ENCODE measurements at places on chromosomes 11 and 22. TPM values are rescaled to one million over a fixed set of nuclear protein-coding genes. Genes with fewer than 3 reads are reported as not detected.

DNA sequence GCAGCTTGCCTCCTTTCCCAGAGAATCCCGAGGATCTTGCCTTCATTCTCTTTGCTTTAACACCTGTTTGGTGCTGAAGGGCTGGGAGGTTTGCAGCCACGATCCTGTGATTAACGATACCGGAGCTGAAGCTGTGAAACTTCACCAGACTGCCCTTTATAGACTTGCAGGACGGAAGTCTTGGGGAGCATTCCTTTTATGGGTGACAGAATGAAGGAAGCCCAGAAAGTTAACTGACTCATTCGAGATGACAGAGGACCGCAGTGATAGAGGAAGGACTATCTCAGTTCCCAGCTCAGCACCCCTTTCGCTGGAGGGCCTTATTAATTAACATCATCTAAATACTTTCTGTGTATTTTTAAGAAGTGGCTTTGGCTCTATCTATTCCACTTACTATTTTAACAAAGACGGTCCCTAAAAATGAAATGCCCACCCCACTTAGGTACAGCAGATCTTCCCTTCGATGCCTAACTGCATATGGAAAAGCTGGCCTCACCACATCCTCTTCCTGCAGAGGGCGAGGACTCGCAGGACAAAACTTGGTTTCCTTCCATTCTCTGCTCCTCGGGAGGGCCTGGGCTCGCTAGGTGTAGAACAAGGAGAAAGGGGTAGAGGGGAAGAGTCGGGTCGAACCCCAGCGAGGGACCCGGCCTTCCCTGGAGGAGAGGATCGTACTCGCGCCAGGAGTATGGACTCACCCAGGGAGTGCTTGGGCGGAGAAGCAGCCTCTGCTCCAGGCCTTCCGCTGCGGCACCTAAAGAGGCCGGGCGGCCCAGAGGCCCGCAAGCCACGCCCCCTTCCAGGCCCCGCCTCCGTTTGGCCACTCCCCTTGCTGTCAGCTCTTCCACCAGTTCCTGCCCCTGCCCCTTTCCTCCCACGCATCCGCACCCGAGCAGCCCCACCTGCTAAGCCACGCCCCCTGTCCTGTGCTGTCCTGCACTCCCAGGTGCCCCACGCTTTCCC is 30.7 kb upstream of the USP47 start:
- H3K4me1 ChIP-seq: no peaks in the 10 kb centered on the region
- H3K27me3 ChIP-seq: no peaks in the 10 kb centered on the region
- H3K27ac ChIP-seq: no peak overlapping the region
- no peaks in the 10 kb centered on the region for H3K36me3 ChIP-seq

DNA sequence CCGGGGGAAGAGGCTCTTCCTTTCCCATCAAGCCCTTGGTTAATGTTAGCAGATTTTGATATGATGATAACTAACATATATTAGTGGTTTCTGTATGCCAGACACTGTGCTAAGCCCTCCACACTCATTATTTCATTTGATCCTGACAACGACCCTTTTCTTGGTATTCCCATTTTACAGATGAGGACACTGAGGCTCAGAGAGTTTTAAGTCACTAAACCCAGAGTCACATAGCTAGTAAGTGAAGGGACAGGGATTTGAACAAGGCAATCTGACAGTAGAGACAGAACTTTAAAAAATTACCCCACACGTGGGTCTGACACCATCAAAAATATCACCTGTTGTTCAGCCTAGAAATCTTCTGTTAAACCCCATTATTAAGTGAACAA is 22.4 kb downstream of the POU2AF1 start:
- no peak overlapping the region for H3K27ac ChIP-seq
- no peaks in the 10 kb centered on the region for H3K4me1 ChIP-seq
- H3K36me3 ChIP-seq: no peaks in the 10 kb centered on the region
- no peak overlapping the region for H3K4me3 ChIP-seq
- H3K27me3 ChIP-seq: no peaks in the 10 kb centered on the region
- no peak for DNase-seq

DNA sequence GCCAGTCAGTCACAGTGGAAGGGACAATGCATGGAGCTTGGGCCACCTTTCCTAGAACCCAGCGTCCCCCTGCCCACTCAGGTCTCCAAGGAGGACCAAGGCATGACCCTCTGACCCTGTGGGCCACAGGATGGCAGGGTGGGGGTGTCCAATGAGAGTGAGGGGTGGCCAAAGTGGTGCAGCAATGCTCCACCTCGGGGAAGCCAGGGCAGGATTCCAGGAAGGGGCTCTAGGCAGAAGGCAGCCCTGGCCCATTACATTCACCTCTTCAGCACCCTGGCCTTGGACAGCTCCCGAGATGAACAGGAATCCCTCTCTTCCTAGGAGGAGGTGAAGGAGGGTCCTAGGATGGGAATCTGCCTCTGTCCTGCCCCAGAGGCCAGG is 597.5 kb downstream of the BRD1 start:
- no peak overlapping the region for H3K27ac ChIP-seq
- H3K36me3 ChIP-seq: 0 out of 2 replicates have a peak, but pooled peaks cover 7% of the 10 kb centered on the region
- H3K4me3 ChIP-seq: no peak overlapping the region
- DNase-seq: no peak

DNA sequence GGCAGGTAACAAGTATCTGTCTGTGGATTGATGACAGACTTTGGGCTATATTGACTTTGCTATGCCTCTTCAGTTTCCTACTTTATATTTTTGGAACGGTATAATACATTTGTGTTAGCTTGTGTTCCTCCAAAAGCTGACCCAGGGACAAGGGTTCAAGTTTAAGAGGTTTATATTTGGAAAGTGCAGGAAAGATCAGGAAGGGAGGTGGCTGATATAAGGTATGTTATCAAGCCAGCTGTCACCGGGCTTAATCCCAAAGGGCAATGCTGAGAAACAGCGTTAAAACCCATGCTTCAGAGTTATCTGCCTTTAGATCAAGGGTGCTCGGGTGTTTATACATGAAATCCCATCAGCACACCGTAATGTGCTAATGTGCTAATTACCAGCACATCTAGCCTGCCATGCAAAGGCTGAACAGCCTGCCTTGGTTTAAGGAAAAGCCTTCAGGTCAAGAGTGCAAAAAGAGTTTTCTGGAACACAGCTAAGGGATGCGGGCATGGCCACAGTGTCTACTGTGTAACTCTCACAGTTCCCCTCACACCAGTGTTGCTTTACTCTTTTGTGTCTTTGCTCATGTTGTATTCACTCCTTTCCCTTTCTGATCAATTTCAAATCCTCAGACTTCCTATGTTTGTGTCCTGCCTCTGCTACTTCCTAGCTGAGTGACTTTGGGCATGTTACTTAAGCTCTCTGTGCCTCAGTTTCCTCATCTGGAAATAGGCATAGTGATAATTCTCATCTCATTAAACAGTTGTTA is 77.5 kb downstream of the BDNF start:
- H3K4me1 ChIP-seq: peaks cover 39% of the 10 kb centered on the region
- no peaks in the 10 kb centered on the region for H3K27me3 ChIP-seq
- DNase-seq: no peak
- no peak overlapping the region for H3K4me3 ChIP-seq
- H3K36me3 ChIP-seq: peaks cover 67% of the 10 kb centered on the region
- no peak overlapping the region for H3K27ac ChIP-seq

DNA sequence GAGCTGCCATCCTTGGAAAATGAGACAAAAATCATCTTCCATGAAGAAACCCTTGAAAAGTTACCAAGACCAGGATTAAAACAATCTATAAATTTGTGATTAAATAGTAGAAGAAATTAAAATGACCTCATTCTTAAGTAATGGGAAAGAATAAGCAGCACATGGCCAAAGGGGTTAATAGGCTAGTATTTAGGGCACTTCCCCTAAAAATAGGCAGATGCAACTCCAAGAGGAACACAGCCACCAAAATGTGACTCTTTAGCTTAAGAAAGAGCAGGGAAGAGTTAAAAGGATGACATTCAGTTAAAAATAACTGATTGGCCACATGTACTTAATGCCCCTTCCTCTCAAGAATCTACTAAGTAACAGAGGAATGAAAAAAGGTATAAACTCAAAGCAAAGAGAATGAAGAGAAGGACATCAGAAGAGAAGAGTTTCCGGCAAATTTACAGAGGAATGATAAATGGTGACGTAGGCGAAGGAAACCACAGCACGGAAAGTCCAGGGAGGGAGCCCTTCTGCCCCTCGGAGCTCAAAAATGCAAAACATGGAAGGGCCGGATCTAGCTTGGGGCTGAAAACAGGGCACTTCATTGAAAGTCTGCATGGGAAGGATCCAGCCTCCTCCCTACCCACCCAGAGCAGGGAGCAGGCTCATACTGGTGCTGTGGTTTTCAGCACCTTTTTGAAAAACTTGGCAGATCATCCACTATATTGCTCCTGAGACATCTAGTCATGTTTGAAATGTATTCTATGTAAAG is 17.8 kb downstream of the SCUBE2 start:
- H3K27ac ChIP-seq: no peak overlapping the region
- H3K27me3 ChIP-seq: no peaks in the 10 kb centered on the region

Gene CHRDL2
- total RNA-seq: 0.16 TPM

Gene MS4A13
- not detected for total RNA-seq

Gene MMP12
- not detected for total RNA-seq
